Placental pericyte (primary cell): ENCODE measurements at places on chromosomes 1 and 21. TPM values are rescaled to one million over a fixed set of nuclear protein-coding genes. Genes with fewer than 3 reads are reported as not detected.

Gene ANKRD35
- total RNA-seq, result 0.22 and 0.57 TPM in 2 replicates

Gene OR6N1
- not detected in 2 replicates for total RNA-seq

Gene THEM5
- not detected in 2 replicates for total RNA-seq

Gene B3GALT2
- under 0.01 and 0.86 TPM in 2 replicates for total RNA-seq

Gene PTGER3
- under 0.01 and 1.6 TPM in 2 replicates for total RNA-seq

Gene SLC45A3
- 5.7 and 11.9 TPM in 2 replicates for total RNA-seq

Gene NBPF9
- total RNA-seq, result 21.2 and 24.7 TPM in 2 replicates

Gene SIPA1L2
- total RNA-seq, result 7.6 and 21.4 TPM in 2 replicates
